ENCODE measurements at places on chromosomes 2 and 18.
A peak's percentile ranks its signal among the peaks of the same experiment; 100 is the strongest.

- no peak for DNase-seq
Observed at GRCh38 chr2:43276962-43277391, 50.6 kb upstream of the ZFP36L2 start.

GRCh38 chr2:167114018-167114417, 225.7 kb downstream of the XIRP2 start:
- DNase-seq = no peak

GRCh38 chr2:23376972-23377371, 8.0 kb upstream of the KLHL29 start:
- DNase-seq = no peak

DNA sequence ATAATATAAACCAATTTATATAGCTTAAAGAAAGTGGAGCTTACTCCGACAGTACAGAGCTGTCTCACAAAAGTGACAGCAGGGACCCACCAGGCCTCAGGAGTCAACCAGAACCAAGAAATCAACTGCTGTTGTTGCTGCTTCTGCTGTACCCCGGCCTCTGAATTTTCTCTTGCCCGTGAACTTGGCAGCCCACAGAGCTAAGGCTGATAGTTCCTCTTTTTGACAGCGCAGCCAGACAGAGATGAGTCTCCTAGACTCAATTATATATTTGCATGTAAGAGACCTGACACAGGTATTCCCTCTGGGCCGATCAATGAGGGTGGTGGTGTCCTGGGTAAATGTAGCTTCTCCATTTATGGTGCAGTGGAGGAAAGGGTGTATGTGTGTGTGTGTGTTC, 109.4 kb downstream of the KCTD1 start:
- no peak for DNase-seq

GRCh38 chr2:71605173-71605641, 151.8 kb downstream of the DYSF start:
- peak; percentile 1 for DNase-seq

- no peak for DNase-seq
Observed at GRCh38 chr2:160689441-160689840, 195.8 kb upstream of the RBMS1 start.

DNA sequence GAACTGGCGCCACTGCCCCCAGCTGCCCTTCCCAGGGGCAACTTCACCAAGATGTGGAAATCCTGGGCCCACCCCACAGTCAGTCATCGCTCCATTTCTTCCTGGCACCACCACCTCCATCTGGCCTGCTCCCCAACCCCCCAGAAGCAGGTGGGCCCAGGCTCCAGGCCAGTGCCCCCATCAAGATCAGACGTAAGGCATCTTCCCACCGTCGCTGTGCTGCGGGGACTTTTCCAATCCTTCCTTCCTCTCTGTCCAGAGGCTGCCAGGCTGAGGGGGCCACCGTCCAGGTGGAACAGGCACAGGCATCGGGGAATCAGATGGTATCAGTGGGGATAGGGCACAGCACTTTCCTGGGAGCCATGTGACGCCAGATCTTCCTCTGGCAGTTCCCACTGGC, 8.1 kb downstream of the PRLH start:
- DNase-seq = no peak

DNA sequence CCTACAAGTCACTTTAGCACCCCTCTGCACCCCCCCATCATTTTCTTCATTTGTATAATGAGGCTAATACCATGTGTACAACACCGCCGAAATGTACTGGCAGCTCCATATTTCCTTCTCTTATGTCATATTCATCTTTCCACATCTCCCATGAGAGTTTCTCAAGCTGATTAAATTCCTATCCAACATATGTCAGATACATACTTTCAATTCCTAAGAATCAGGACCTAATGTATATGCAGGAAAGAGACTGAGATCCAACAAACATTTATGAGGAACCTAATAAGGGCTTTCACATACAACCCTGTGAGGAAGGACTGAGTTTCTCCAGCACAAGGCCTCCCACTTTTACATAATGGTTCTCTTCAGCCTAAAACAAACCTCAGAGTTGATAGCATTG, 41.9 kb downstream of the PRKD3 start:
- DNase-seq = no peak

DNA sequence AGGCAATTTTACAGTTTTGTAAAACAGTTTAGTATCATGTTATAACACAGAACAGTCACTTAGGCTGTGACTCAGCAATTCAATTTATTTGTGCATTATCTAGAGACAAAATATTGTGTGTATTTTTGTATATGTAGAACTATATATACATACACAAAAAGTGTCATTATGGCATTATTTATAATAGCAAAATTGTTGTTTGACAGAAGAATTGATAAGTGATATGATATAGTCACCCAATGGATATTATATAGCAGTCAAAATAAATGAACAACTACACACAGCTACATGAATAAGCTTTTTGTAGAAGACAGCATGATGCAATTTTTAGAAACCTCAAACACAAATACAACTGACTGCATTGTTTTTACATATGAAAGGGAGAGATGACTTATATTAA, 334.0 kb downstream of the TRIB2 start:
- DNase-seq = no peak

- DNase-seq = no peak
Observed at GRCh38 chr2:2591542-2591940, 260.5 kb upstream of the MYT1L start.
